ENCODE measurements at places on chromosomes 6 and 20.

DNA sequence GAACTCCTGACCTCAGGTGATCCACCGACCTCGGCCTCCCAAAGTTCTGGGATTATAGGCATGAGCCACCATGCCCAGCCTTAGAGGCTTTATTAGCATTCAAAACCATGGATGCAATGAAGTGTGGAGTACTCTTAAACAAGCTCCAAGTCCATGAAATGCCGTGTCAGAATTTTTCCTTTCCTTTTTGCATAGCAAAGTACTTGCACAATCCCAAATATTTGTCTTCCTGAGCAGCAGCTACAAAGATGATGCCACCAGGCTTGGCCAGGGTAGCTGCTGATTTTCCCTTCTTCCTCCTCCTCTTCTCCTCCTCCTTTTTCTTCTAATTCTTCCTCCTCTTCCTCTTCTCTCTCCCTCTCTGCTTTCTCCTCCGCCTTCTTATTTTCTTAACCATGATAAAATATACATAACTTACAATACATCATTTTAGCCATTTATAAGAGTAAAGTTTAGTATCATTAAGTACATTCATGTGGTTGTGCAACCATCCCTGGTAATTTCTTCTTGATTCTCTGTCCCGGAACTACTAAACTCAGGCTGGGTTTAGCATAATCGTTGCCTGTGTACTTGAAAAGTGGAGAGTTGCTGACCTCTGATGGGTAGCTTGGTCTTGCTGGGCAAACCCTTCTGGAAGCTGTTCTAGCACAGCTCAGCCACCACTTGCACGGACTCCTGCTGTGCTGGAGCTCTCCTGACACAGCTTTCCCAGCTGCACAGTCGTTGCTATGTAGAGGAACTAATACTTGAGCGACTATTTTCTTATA, 20.3 kb downstream of the MUCL3 start:
- no peak for DNase-seq

GRCh38 chr6:169845426-169846285, 94.2 kb downstream of the ERMARD start:
- no peak for DNase-seq

DNA sequence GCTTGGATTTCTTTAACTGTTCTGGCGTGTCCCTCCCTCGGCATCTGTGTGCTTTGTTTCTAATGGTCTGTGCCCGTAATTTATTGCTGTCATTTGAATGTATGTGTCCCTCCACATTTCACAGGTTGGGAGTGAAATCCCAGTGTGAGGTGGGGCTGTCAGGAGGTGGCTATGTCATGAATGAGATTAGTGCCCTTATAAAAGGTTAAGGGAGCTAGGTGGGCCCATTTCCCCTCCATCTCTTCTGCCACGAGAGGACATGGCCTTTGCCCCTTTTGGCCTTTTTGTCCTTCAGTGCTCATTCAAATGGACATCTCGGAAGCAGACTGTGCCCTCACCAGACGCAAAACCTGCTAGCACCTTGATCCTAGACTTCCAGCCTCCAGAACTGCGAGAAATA, 96.3 kb downstream of the LAMP5 start:
- DNase-seq, result no peak

DNA sequence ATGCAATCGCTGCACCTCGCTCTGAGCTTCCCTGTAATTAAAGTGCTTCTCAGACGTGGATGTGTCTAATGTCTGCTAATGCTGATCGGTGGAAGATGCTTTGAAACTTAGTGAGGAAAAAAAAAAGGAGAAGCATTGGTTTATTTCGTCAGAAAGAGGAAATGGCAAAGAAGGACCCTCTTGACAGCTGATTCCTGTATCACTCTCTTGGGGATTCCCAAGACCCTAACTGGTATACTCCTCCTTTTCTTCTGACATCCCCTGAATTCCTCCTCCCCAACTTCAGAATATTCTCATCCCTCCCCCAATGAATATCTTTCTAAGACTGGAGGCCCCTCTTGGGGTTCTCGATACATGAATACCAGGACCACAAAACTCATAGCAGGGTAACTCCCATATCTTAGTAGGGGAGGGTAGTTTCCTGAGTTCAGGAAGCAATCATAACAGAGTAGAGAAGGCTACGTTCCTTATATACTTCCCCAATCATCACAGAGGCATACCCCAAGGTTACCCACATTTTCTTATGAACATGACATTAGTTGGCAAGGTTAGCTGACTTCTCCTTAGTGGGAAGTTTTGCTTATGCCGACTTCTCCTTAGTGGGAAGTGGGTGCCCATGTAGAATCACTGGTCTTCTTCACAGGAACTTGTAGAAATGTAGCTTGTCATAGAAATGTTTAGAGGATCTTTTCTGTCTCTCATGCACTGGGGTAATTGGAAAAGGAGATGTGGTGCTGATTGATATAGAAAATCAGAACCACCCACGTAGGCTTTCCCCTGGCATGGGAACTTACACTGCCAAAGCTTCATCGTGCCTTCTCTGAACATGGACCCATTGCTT, 63.8 kb upstream of the ATXN1 start:
- no peak for DNase-seq

DNA sequence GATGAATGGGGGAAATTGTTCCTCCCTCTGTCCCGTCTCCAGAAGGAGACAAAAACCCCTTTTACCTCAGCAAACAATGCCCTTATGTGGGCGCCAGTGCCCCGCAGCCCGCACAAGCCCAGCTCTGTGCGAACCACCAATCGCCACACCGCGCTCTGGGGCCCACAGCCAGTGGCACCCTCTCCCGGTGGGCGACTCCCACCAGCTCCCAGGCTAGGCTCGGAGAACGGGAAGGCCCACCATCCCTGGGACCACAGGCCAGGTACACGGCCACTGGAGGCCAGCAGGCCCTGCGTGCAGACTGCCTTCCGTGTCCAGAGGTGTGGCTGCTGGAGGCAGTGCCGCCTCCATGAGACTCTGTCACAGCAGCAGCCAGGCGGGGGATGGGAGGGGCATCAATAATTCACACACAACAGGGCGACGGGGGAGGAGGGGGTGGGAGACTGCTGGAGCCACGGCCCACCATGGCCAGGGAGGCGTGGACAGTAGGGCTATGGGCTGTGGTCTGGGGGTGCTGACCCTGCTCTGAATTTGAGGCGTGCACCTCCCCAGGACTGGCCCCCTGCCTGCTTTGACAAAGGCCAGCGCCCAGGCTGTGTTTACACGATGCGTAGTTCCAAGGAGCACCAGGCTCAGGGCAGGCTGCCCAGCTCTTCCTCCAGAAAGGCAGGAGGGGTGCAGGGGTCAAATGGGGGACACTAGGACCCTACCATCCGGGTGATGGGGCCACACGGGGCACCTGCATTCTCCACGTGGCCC, 105.7 kb downstream of the ASXL1 start:
- DNase-seq, result no peak

DNA sequence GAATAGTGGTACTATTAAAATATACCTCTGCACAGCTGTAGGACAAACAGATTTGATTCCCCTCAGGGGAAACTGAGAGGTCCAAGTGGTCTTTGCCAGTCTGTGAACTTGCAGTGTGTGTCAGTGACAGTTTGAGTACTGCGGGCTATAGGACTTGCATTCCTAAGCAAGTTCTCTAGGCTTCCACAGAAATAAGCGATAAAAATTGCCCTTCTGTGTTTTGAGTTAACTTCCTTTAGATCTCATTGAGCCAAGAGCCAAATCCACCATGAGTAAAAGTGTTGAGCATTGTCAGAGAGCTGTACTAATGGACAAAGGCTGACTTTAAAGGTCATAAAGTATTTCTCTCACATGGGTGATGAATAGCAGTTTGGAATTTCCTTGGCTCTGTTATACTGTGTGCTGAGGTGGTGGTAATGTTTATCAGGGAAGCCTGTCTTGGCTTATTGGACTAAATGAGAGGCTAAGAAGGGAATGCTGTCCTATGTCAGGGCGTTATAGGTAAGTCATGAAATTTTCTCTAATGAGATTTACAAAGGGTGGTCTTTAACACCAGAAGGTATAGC, 122.6 kb upstream of the MAP3K7 start:
- DNase-seq, result no peak

Data from NT2/D1 (cell line).